ENCODE measurements at places on chromosomes 3 and 15.
A peak's percentile ranks its signal among the peaks of the same experiment; 100 is the strongest.

DNA sequence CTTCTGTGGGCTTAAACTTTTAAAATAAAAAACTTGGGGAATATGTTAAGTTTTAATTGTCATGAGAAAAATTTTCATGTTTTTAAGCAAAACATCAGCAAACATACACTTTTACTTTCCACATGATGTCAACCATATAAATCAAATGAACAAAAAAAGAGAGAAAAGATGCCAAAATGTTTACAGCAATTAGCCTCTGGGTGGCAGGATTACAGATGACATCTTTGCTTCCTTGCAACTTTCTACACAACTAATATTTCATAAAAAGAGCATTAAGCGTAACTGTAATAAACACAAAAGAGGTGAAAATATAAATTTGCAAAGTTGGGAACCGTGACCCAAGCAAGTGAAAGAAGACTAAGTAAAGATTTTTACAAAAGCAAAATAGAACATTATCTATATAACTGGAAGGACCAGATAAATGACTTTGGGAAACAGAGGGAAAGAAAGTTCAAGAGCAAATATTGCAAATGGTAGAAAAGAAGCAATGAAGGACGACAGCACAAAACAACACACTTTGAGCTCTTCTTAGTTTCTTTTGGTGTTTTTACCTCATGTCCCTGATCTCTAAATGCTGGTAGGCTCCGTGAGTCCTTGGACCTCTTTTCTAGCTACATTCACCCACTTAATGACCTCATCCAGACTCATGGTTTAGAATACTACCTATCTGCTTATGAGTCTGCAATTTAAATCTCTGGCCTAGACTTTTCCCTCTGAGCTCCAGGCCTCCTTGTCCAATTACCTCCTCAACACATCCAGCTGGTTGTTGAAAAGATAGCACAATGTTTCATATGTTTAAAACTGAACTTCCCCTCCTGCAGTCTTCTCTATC is 9.4 kb downstream of the TP53BP1 start:
- DNase-seq: no peak

GRCh38 chr15:91716536-91716935 is 137.0 kb upstream of the SLCO3A1 start:
- DNase-seq: no peak

GRCh38 chr3:54882129-54882833 is 45.6 kb downstream of the LRTM1 start:
- peak; percentile 95 for DNase-seq

DNA sequence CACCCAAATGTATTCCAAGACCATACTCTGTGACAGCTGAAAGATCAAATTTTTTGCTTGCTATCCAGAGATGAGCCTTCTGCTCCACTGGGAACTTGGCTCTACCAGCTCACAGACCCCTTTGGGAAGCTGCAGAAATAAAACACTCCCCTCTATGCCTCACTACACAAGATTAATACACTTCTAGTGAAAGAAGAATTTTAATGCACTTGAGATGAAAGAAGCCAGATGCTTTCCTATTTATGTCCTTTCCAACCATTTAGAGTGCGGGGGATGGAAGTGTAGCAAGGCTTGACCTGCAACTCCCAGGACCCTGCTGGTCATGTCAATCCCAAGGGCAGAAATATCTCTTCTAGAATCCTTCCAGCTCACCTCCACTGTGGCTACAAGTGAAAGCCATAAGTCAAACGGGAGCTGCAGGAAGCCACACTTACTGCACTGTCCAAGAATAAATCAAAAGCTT is 34.7 kb downstream of the ANXA2 start:
- no peak for DNase-seq

- peak; percentile 98 for DNase-seq
These were observed 257.9 kb downstream of the UACA start for GRCh38 chr15:70505411-70505919.

DNA sequence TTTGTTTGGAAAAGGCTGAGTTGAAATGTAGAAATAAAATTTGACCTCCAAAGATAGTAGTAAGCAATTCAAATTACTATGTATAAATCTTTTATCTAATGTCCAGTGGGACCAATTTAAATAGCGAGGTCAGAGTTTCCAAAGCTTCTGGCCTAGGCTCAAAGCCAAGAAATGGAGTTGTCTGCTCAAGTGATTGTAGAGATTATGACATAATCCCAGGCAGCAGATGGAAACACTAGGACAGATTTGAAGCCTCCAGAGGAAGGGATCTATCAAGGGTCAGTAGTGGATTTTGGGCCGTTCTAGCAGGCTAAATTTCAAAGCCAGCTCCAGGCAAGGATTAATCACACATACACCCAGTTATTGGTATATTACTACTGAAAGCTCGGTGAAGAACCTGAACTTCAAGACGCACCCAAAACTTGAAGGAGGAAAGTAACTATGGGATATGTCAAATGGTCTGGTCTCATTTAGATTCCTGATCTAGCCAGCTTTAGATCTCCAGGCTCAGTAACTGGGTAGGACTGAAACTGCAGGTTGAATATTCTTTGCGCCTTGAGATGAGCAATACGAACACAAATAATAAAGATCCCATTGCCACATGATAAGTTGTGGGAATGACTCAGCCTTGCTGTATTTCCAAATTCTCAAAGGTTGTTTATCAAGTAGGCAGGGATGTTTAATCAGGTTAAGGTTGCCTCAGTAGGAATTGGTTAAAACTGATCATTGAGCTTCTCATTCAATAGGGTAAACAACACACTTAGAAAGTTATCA is 30.9 kb upstream of the ARRDC4 start:
- DNase-seq: no peak

- DNase-seq: no peak
These were observed 44.2 kb upstream of the RPL32 start for GRCh38 chr3:12885583-12885930.

- no peak for DNase-seq
These were observed 2.5 kb downstream of the NBEAL2 start for GRCh38 chr3:46981932-46982471.

DNA sequence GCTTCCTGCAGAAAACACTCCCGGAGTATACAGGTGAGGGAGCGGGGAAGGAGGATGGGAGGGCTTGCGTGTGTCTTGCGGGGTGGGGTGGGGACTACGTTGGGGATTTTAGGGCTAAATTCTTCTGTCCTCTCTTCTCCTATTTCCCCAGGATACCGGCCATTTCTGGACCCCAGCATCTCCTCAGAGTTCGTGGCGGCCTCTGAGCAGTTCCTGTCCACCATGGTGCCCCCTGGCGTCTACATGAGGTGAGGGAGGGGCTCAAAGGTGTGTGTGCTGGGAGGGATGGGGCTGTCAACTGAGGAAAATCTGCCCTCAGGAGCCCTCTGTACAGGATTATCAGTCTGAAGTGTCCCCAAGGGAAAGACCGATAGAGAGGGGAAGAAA is 6.6 kb downstream of the DUOX1 start:
- no peak for DNase-seq

DNA sequence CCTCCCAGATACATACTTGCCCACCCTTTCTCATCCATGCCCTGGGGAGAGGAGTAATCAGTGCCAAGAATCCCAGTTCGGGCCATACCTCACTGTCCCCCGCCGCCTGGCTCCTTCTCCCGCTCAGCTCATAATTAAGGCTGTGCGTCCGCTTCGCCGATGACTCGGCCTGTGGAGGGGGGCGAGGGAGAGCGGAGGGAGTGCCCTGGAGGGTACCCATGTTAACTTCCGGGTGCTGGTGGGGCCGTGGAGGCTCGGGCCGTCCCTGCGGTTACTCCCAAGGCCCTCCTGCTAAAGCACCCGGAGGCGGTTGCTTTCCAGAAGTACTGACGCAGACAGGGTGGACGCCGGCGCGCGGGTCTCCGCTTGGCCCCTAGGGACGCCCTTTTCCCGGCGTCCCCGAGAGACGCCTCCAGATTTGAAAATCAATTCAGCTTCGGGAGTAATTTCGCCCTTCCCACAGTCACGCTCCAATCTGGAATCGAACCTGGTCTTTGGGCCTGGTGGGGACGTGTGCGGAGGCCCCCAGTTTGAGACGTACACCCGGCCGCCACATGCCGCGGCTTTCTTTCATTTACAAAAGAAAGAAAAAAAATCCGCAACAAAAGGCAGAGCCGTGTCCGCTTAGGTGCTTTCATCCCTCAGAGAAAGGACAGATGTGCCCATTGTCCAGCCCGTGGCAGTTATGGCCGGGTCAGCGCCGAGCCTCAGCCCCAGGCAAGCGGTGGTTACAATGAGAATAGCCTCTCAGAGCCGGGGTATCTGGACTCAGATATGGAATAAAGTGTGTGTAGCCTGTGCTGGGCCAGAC is 1.0 kb upstream of the ONECUT1 start:
- DNase-seq: no peak

GRCh38 chr3:101635954-101636798 is 40.8 kb downstream of the ZBTB11 start:
- DNase-seq: peak; percentile 10

DNA sequence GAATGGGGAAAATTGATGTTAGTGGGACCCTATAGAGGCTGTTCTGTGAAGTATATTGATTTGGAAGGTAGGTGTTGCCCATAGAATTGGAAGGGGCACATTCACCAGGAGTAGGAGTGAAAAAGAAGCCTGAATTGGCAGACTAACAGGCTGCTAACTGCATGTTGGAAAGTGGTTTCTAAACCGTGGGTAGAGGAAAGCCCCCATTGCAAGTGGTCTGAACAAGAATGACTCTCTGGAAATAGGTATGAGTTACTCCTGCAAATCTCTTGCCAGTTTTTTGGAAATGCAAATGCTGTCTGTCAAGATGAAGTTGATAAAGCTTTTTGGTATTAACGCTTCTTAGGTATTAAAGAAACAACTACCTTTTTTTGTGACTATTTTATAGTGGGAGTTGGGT is 3.5 kb downstream of the UBE2E1 start:
- DNase-seq: no peak

DNA sequence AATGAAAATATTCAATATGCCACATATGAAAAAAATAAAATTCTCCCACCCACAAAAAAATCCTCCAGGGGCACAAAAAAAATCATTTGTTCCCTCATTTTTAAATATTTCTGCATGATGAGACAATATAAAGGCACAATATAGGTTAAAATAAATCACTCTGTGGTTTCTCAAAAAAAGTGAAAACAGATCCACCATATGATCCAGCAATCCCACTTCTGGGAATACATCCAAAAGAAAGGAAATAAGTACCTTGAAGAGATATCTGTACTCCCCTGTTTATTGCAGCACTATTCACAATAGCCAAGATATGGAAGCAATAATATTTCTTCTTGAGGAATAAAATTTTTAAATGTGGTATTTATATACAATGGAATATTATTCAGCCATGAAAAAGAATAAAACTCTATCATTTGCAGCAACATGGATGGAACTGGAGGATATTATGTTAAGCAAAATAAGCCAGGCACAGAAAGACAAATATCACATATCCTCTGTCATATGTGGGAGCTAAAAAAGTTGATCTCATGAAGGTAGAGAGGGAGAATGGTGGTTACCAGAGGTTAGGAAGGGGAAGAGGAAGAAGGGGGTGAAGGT is 1.5 kb downstream of the ATP8B4 start:
- DNase-seq: no peak

GRCh38 chr3:53250881-53251605 is 4.8 kb downstream of the TKT start:
- no peak for DNase-seq

DNA sequence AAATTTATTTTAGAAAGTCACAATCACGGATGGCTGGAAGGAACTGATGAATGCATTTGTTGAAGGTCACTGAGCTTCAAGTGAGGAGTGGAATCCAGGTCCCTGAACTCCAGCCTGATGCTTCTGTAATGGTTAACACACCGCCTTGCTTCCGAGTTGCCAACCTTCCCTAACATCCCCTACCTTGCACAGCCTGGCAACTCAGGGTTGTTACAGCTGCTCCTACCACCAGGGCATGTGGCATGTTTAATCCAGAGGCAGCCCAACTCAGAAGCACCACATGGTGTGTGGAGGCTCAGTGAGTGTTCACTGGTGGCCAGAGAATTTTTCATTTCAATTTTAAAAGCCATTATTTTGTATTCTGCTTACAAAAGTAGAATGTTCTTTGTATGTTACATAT is 4.9 kb downstream of the TM2D3 start:
- no peak for DNase-seq

DNA sequence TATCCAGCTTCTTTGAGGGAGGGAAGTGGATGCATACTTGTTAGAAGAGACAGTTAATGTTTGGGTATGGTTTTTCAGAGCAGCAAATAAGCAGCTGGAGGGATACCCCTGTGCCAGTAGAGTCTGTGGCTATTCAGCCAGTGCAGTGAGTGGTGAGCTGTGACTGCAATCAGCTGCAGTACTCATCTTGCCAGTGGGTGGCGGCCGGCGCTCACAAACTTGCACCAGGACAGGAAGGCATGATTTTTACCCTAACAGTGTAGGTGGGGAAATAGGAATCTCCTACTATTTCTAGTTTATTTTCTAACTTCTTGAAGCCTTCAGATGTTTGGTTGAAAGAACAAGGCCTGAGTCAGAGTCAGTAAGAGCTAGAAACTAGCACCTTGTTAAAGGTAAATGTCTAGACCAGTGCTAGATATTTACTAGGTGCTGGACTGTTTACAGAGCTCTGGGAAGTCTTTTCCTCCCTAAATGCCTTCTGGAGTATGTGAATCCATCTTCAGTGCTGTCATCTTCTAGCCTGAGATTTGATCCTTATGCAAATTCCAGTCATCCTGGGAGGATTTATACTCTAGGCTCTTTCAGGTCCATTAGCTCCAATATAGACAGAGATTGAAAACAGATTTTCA is 23.6 kb downstream of the TIMP4 start:
- DNase-seq: peak; percentile 45

DNA sequence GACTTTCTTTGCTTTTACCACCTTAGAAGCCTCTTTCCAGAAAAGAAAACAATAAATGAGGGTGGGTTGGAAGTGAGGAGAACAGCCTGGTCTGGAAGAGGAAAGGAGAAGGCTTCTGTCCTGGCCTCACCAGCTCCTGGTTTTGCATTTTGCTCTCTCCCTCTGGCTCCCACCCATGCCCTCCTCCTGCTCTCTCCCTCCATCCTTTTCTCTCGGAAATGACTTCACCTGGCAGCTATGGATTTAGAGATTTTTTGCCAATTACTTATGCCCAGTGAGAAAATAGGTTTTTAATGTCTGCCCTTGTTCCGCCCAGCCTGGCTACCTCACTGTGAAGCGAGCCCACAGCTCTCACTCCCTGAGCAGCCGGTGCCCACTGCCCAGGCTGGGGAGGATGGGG is 77.9 kb upstream of the NTRK3 start:
- peak; percentile 70 for DNase-seq

DNA sequence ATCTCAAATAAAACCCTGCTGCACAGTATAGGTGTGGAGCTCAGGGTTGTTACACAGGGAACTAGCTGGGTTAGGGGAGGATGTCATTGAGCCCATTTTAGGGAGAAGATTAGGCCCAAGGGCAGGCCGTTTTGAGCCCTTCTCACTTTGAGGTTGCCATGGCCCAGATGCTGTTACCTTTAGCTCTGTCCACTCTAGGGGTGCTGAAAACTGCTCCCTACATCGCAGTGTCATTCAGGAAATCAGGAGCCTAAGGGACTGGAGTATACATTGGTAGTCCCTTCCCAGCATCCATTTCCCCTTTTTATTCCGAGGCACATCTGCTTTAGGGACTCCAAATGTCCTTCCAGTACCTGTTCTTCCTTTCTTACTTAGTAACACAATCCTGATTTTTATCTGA is 79.0 kb upstream of the SELENOK start:
- no peak for DNase-seq
